ENCODE measurements at places on chromosomes 1 and 21.

DNA sequence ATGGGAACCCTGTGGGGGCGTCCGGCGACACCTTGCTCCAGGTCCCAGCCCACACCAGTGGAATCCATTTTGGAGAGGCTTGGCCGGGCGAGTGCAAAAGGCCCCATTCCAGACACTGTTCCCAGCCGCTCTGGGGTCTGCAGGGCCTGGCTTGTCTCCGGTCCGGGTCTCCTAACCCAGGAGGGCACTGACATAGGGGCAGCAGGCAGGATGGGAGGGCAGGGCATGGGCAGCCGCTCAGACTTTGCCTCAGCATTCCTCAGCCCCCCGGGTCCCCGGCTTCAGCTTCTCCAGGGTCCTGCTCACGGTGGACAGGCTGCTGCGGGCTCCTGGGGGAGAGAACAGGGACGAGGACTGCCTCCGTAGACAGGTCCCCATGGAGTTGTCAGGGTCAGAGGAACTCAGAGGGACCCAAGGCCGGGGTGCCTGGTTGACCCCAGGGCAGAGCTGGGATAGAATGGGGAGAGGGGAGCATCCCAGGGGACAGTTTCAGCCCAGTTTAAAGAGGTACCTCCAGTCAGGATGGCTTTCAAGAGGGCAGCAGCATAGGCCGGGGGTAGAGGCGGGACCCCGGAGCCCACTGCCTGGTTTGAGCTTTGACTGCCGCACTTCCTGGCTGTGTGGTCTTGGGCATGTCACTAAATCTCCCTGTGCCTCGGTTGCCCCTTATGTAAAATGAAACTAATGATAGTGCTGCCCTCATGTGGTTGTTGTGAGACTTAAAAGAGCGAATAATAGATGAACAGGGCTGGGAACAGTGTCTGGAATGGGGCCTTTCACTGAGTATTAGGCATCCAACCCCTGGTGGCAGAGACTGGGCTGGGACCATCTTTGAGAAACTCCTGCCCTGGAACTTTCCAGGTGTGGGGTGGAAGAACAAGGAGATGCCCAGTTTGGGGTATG, 3.7 kb downstream of the KNCN start:
- no peak for DNase-seq

GRCh38 chr1:179169616-179170467, 59.6 kb downstream of the ABL2 start:
- DNase-seq = no peak

GRCh38 chr1:3159121-3159520, 90.1 kb downstream of the PRDM16 start:
- no peak for DNase-seq

GRCh38 chr1:116290085-116290705, 82.8 kb upstream of the ATP1A1 start:
- no peak for DNase-seq

DNA sequence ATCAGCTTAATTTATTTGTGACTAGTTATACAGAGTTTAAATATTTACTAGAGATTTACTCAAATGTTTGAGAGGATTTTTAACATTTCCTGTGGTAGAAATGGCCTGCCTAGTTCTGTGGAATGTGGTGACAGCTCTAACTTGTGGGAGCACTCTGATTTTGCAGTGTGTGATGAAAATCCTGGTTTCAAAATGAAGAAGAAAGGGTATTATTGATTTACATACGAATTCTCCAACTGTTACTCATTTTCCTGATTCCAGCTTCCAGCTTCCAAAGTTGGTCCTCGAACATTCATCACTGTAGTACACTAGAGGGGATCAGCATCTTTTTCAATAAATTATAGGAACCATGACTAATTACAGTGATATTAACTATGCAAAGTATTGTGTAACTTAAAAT, 462.7 kb upstream of the PKN2 start:
- DNase-seq = no peak

DNA sequence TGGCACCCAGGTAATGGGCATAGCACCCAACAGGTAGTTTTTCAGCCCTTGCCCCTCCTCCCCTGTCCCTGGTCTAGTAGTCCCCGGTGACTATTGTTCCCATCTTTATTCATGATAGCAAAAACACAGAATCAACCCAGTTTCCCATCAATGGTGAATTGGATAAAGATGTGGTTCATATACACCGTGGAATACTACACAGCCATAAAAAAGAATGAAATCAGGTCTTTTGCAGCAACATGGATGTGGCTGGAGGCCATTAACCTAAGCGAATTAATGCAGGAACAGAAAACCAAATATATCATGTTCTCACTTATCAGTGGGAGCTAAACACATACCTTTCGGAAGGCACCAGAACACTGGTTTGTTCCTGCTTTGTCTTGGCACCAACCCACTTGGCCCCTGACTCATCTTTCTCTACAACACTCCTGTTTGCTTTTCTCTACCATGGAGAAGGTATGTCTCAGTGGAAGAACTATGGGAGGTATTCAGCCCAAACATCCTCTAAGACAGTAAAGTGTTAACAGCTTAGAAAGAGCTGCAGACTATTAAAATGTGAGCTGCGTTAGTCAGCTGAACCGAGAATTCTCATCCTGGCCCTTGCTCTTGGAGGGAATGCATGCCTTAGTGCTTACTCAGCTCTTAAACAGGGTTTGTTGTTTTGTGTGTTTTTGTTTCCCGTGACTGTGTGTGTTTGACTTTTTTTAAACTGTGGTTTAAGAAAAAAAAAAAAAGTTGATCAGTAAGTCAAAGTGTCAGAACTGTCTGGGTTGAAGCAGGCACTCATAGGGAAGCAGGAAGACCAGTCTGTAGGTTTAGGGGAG, 203.0 kb downstream of the TOMM20 start:
- DNase-seq = no peak

- no peak for DNase-seq
These were observed 34.4 kb downstream of the CAPN9 start for GRCh38 chr1:230781594-230781993.

- DNase-seq = no peak
These were observed 41.3 kb downstream of the DYRK1A start for GRCh38 chr21:37407719-37408420.

- DNase-seq = no peak
These were observed 30.2 kb upstream of the CD101 start for GRCh38 chr1:116971258-116971860.

DNA sequence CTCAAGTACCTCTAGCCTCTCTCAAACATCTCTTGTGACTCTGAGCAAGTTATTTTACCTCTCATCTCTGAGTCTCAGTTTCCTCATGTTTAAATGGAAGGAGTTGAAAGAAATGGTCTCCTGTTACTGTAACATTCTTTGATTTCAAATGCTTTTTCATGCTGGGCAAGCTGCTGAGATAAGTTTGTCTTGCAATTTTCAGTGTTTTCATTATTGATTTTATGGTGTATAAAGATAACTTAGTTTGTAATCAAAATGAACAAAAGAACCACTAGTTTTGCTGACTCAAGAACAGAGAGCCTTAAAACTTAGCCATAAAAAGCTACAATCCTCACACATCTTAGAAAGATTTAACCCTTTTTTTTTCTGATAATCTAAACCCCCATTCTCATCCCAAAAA, 4.5 kb downstream of the LIPI start:
- no peak for DNase-seq

DNA sequence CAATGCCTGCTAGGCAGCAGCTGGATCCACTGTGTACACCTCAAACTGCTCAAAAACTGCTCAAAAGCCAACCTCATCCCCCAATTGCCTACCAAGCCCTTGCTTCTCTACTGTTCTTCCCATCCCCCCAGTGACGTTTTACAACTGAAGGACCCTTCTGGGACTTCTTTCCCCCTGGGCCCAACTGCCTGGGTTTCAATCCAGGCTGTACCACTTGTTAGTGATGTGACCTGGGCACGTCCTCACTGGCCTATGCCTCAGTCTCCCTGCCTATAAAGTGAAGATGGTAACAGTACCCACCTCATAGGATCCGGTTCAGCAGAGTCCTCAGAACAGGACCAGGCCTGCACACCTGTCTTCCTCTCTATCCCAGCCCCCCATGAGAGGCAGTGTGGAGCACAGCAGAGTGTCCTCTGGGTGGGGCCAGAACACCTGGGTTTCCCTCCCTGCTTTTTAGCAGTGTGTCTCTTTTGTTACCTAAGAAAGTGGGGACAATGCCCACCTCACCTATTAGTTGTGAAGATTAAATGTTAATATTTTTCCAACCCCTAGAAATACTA, 1.9 kb upstream of the TEKT2 start:
- DNase-seq = no peak

GRCh38 chr1:215501496-215501895, 65.6 kb upstream of the KCTD3 start:
- no peak for DNase-seq

GRCh38 chr1:184838504-184838951, 83.9 kb upstream of the EDEM3 start:
- DNase-seq = no peak

All from stimulated activated CD4-positive, alpha-beta T cell treated with anti-CD3 and anti-CD28 coated beads, Interleukin-1b, Interleukin-23, amount 100 ng/mL, for 24 hours (primary cell).